ENCODE measurements at places on chromosomes 5 and 9. TPM values are rescaled to one million over a fixed set of nuclear protein-coding genes. Genes with fewer than 3 reads are reported as not detected.

MYMK gene
- not detected for total RNA-seq

DNA sequence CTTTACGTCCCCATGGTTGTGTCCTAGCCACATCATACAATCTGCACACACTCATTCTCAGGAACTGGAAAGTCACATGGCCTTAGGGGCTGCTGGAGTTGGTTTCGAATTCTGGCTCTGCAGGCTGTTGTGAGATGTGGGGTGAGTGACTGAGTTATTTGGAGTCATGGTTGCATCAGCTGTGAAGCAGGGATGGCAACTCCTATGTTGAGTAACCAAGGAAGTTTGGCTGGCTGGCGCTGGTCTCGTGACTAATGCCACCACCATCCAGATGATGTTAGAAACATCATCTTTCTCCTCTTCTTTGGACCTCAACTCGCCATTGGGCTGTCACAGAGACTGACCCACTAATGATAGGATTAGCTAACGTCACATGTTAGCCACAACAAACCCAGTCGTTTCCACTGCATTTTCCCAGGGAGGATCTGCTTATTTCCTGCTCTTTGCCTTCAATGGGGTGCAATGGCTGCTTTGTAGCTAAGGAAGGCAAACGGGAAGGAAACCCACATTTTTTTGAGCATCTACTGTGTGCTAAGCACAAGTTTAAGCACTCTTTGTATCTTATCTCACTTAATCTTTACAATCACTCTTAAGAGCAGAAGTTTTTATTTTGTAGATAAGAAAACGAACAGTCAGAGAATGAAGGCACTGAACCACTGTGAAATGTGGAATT, 78.1 kb upstream of the UBTD2 start:
- DNase-seq: peak; percentile 57

- DNase-seq: peak; percentile 22
These were observed 1231.1 kb upstream of the ACO1 start for GRCh38 chr9:31153250-31153840.

GRCh38 chr9:114432323-114433067, 44.7 kb upstream of the AKNA start:
- DNase-seq: no peak

DNA sequence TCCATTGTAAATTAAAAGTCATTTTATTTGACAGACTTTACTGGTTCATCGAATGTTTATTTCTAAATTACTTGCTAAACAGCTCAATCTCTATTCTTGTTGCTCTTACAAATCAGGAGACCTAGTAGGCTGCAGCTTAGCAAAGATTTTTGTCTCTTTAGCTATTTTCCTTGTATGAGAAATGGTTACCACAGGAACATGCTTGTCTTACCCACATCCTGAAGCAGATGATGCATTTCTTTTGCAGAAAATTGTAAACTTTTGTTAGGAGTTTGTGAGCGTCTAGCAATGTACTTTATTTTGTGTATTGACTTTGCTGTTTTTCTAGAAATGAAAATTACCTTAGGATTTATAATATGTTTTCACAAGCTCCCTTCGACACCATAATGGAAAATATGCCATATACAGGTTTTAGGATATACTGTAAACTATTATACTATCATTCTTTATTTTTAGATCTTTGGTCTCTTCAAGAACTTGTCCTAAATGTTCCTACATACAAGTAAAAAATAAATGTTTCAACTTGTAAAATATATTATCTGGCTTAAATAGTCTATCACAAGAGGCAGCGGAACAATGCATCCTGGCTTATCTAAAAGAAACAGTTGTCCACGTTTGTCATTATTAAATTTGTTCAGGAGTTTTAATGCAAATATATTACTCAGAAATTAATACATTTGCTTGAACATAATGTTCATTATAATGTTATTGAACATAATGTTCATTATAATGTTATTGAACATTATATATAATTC, 54.1 kb downstream of the SPEF2 start:
- DNase-seq: no peak

GRCh38 chr9:8221462-8221861, 421.9 kb upstream of the DMAC1 start:
- DNase-seq: no peak

DNA sequence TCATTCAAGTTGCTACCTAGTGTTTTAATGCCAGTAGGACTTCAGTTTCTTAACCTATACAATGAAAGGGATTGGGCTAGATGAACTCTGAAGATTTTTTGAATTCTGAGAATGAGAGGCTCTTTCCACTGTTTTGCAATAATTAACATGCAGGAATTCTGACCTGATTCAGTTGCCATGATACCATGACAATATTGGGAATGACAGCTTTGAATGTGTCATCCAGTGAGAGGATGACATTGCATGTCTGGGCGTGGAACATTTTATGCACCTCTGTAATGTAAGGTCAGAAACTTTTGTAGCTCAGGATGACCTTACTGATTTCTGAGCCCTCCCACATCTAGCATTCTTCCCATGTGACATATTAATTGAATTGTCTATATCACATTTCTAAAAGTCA, 30.6 kb upstream of the SPINK5 start:
- DNase-seq: no peak

DNA sequence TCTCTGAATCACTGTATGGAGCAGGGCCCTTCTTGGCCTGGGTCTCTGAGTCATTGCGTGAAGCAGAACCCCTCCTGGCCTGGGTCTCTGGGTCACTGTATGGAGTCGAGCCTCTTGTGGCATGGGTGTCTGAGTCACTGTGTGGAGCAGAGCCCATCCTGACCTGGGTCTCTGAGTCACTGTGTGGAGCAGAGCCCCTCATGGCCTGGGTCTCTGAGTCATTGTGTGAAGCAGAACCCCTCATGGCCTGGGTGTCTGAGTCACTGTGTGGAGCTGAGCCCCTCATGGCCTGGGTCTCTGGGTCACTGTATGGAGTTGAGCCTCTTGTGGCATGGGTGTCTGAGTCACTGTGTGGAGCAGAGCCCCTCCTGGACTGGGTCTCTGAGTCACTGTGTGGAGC, 94.0 kb upstream of the RAPGEF1 start:
- DNase-seq: no peak

GPR21 gene
- total RNA-seq: 0.24 TPM

DNA sequence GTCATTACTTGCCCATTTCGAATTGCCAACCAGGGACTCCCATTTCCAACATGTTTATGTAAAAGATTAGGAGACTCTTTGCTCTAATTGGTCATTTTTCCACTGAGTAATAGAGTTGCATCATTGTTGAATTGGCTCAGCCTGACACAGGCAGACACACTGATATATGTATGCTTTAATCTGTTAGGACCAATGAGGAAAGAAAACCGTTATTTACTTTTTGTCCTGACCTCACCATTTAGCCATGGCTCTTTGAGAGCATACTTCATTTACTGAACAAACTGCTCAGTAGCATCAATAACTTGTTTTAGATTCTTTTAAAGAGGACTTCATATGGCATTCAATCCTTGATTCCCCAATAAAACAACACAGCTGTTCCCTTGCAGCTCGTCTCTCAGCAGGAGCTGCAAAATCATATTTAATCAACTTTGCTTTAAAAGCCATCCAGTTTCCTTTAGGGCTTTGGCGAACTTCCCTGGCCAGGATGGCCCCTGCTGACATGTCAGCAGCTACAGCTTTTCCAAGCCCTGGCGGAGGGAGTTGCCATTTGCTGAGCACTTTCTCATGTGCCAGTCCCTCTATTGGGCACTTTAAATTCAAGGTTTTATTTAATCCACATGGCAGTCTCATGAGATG, 251.5 kb upstream of the TNC start:
- DNase-seq: no peak

GRCh38 chr5:34691326-34691725, 35.2 kb downstream of the RAI14 start:
- DNase-seq: no peak

DNA sequence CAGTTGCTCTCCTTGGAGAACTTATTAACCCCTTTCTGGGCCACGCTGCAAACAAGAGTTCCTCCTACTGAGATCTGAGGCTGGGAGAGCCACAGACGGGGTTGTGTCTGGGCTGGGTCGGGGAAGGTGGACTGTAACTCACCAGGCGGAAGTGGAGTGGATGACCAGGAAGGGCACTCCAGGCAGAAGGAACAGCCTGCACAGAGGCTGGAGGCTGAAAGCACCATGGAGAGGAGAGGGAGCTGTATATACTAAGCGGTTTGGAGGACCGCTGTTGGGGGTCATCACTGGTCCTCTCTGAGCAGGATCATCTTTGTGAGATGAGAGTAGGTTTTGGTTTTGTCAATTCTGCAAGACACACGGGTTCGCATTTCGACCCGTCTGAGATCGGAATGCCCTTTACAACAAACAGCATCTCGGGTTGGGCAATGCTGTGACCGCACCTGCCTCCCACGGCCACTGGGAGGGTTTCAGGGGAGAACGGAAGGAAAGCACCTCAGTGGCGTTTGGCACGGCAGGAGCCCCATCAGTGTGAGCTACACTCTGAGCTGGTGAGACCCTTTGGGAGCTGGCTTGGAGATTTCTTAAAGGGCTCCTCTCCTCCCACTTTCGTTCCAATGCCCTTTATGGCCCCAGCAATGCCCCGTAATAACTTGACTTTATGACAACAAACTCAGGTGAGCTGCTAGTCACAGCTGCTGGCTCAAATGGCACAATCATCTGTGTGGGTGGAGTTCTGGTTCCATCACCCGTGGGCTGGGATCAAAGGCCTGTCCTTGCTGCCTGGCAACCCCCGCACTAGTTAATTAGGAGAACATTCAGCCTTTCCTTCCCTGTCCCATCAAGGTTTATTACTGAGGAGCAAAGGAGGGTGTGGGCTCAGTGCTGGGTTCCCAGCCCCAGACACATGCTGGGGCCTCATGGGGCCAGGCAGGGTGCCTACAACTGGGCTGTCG, 18.7 kb upstream of the NEURL1B start:
- no peak for DNase-seq

DNA sequence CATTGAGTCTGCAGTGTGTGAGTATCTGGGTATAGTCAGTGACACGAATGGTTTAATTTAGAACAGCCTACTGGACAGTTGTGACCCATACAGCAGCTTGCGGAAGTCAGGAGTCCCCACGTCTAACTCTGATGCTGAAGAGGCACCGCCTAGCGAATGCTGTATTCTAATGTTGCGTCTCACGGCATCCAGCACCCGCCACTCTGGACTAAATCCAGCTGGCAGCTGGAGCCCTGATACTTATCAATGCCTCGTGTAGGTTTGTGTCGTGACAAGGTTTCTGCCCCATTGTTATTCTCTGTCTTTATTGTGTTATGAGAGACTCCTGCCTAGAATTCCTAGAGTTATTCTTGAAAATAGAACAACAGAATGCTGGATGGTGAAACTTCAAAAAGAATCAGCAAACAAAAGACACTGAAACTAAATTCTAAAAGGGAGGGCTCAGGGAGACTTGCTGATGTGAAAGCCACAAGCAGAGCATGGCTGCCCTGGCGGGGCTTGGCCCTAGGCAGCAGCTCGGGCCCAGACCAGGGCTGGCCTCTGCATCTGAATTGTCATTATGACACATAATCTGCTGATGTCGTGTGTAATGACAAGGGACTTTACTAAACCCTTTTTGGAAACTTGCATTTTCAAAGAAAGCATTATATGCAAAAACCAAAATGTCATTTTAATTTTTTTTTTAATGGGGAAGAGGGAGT, 123.5 kb upstream of the ICE1 start:
- DNase-seq: no peak

DNA sequence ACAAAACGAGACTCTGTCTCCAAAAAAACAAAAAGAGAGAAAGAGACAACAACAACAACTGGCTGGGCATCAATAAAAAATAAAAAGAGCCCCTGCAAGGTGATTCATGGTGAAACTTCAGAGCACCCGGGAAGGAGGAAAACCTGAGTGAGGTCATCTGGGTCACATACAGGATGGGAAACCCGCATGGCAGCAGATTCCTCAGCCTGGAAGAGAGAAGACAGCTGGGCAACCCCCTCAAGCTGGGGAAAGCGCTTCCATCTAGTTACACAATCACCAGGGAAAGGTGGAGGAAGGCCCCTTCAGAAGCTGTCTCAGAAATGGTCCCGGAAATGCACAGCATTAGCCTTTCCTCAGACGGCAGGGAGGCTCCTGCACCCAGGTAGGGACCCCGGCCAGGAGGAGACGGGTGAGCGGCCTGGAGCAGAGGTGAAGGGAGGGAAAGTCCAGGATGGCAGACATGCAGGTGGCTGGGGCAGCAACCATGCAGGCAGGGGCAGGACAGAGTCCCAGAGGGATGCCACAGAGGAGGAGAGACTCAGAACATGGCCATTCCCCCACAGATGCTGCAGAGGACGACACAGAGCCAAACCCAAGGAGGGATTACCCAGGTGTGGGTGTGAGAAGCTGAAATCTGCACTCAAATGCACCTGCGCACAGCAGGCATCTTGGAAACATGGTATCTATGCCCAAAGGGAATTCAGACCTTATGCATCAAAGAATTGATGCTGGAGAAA, 29.4 kb downstream of the CAMSAP1 start:
- DNase-seq: no peak

SLC22A4 gene
- total RNA-seq: 0.66 TPM

- no peak for DNase-seq
These were observed 64.7 kb upstream of the RICTOR start for GRCh38 chr5:39138892-39139291.

DNA sequence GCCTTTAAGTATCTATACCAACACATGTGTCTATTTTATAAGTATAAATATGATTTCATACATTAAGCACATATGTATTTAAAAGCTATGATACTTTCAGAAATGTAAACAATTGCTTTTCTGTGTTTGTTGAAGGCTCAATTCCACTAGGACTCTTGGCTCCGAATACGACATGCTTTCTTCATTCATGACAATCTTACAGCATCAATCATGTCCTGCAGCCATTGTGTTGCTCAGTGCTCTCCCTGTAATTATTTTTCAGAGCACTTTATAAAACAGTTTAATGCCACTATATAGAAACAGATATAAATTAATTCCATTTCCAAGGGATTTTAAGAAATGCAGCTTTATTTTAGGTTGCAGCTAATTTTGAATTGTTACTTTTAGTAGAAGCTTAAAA, 167.3 kb downstream of the TAF11L14 start:
- DNase-seq: no peak

DNA sequence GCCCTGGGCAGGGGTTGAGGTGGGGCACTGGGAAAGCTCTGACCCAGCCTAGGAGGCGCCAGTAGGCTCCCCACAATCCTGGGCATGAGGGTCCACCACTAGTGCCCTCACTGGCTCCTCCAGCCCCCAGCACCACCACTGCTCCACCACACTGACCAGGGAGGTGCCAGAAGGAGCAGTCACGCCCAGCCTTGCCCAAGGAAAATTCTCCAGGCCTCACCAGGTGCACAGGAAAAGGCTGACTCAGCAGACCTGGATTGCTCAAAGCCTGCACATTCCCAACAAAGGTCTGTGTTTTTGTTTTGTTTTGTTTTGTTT, 62.9 kb downstream of the ZNF354C start:
- no peak for DNase-seq

DNA sequence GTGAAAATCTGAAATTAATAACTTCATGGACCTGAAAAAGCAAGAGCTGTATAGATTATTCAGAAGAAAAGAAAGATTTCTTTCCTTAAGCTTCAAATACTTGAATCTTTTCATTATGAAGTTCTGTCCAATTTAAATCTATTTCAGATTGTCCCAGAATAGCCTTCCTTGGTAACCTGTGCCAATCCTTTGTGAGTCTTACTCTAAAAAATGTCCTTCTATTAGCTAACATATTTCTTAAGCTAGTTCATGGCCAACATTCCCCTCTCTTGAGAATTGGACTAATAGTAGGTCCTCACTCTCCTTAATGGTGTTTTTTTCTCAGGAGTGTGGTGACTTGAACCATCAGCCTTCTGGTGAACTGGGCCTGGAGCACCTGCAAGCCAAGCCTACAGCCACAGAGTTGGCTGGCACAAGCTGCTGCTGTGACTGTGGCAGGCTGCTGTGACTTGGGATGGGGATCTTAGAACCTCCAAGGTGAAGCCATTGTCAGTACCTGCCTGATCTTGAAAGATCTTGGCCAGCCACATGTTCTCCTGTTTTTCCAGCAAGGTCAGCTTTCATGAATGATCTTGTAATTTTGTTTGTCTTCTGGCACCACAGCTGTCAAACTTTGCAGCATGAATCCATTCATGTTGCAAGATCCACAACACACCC, 262.6 kb upstream of the MAP3K1 start:
- no peak for DNase-seq
